ENCODE measurements at places on chromosomes 3 and 15.
A peak's percentile ranks its signal among the peaks of the same experiment; 100 is the strongest.

DNA sequence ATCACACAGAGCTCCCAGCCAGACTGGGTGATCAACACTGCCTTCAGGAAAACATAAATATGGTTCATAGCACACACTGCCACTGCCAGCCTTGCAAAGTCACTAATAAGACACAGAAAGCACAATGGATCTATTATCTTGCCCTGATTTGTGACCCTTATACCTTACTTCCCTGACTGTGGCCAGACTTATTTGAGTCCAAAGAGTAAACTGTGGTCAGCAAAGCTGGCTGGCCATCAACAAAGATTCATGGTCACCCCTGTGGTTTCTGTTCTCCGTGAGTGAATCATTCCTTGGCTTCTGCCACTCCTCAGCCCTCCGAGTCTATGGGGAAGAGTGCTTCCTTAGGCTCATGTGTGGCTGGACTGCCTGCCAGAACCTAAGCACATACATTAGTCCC lies 437.7 kb downstream of the RAP2B start:
- DNase-seq = no peak

GRCh38 chr15:67508407-67508806 lies 12.5 kb upstream of the C15orf61 start:
- DNase-seq = no peak

DNA sequence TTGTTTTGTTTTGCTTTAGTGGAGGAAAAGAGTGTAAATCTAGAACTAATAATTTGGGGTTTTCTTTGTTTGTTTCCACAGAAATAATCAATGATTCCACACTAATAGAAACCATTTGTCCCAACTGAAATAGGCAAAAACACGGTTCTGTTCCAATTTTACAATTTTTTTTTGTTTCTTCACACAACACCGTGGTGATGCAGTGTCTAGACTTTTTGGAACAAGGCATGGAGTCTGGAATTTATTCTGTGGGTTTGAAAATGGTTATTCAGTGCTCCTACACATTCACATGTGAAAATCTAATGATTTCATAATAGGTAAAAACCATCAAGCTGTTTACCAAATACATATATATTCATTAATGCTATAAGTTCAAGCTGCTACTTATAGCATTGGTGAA lies 629.0 kb upstream of the TGFBR2 start:
- DNase-seq = no peak

DNA sequence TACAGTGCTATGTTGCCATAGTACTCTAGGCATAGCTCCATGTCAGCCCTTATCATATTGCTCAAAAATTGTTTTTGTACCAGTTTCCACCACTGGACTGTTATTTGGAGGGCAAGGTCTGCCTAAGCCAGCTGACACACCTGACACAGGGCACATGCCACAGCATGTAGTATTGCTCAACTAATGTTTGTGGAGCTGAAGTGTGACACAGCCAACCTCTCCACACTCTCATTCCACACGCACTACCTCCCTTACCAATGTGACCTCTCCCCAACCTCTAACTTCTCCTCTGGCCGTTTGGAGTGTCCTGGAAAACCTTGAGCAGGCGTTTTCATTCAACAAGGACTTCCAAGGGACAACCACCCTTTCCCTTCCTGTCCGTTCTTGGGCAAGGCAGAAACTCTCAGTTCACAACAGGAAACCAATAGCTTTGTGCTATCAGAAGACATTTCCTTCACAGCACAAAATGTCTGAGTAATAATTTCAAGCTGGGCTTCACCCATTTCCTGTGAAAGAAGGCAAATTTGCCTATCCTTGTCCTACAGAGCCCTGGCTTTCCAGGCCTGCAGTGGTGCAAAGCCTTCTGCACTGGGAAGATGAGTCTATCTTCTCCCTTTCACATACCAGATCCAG lies 38.4 kb downstream of the TLNRD1 start:
- DNase-seq = peak; percentile 1

GRCh38 chr3:94616833-94617232 lies 554.0 kb downstream of the NSUN3 start:
- DNase-seq = no peak

DNA sequence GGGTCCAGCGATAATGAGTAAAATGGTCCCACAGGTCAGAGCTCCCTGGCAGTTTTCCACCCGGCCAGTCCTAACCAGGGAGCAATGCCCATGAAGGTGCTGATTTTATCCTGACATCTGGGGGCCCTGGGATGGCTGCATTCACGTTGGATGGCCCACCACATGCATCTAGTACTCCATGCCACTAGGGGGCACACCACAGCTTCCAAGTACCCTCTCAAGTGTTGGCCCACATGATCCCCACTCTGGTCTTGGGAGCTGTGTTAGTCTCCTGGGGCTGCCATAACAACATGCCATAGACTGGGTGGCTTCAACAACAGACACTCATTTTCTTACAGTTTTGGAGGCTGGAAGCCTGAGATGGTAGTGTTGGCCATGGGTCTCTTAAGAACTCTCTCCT lies 225.5 kb downstream of the SLCO3A1 start:
- no peak for DNase-seq

DNA sequence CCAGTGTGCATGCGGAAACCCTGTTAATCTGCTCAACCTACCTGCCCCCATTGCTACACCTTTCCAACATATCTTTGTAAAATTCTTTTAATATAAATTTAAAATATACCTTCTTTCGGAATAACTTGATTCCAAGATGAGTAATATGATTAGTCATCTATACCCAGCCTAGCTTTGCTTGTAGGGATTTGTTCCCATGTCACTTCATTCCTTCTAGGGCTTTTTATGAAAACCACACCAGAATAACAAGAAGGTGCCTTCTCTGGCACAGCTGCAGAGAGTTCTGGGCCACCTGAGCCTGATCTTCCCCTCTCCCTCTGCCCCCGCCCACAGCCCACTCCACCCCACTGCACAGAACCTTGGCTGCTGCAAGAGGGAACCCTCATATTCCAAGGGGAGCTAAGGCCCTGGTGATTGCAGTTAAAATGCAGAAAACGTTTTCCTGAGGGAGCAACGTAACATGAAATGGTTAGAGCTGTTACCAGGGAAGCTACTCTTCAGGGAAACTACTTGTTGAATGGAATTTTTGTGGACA lies 38.6 kb upstream of the HACD2 start:
- DNase-seq = no peak

GRCh38 chr3:10223676-10224639 lies 24.3 kb upstream of the TATDN2 start:
- DNase-seq = no peak

GRCh38 chr3:162072656-162073164 lies 576.1 kb downstream of the OTOL1 start:
- DNase-seq = no peak

All from naive thymus-derived CD4-positive, alpha-beta T cell (primary cell).